ENCODE measurements at places on chromosomes 5 and 9. TPM values are rescaled to one million over a fixed set of nuclear protein-coding genes. Genes with fewer than 3 reads are reported as not detected.

Gene PCDHA3
- 0.14 TPM for total RNA-seq

Gene SLC23A1
- total RNA-seq, result not detected

Gene STOM
- total RNA-seq, result 352 TPM

Gene HAVCR2
- total RNA-seq, result 0.07 TPM

Gene AQP7
- total RNA-seq, result 0.13 TPM

Gene ADAMTS19
- total RNA-seq, result not detected
